M059J (cell line): ENCODE measurements at places on chromosomes 5 and 9.

GRCh38 chr5:66894480-66895240 lies 298.5 kb downstream of the MAST4 start:
- peak; percentile 24 for DNase-seq

GRCh38 chr5:100761192-100761591 lies 141.9 kb downstream of the ST8SIA4 start:
- no peak for DNase-seq

GRCh38 chr5:145697251-145697990 lies 137.7 kb downstream of the PRELID2 start:
- DNase-seq: peak; percentile 47

GRCh38 chr5:139386050-139386438 lies 2.9 kb upstream of the SLC23A1 start:
- DNase-seq: no peak

- DNase-seq: no peak
Observed at GRCh38 chr5:17989567-17990563, 355.6 kb downstream of the TAF11L14 start.

DNA sequence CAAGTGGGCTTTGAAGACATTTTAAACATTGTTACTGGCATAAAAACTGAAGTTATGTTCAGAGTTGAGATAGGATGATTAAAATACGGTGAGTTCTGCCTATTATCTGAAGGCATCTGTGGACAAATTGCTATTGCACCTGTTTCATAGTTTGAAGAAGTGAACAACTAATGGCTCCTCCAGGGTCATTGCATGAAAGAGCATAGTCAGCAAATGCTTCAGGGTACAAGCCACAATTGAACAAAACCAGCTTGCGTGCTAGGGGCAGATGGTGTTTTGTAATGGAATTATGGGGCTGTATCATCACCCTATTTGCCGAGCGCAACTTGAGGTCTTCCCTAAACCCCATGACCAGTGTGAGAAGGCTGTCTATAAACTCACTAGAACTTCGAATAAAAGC lies 369.1 kb downstream of the MTRR start:
- DNase-seq: no peak

DNA sequence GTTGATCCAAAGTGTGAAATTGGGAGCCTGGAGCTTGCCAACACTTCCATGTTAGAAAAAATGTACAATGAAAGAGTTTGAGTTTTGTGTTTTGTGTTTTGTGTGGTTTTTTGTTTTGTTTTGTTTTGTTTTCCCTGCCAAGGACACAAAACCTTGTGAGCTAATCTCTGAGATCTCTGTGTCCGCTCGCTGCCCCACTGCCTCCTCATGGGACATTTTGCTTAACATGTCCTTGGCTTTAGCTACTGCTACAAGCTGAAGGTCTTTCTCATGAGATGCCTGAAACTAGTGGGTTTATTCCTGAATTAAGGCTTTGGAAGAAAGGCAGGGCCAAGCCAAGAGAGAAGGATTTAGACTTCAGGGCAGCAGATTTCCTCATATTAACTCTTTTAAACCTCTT lies 7.3 kb upstream of the JAKMIP2 start:
- DNase-seq: no peak

- no peak for DNase-seq
Observed at GRCh38 chr5:52854301-52854700, 66.6 kb downstream of the ITGA1 start.

DNA sequence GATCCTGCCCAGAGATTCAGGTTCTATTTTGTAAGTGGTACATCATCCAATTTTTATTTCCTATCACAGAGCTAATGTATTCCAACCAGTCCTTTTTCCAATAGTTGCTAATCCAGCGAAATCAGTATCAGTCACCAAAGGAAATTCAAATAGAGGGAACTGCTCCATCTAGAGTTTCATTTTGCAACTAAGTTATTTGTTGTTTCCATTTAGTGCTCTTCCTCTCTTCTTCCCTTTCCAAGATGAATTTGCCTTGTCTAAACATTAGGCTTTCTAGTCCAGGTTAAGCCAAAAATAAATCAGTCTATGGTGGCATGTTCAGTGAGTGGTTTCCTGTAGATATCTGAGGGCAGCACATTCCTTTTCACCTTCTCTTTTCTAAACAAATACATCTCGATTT lies 79.8 kb upstream of the SPATA31D4 start:
- peak; percentile 80 for DNase-seq

DNA sequence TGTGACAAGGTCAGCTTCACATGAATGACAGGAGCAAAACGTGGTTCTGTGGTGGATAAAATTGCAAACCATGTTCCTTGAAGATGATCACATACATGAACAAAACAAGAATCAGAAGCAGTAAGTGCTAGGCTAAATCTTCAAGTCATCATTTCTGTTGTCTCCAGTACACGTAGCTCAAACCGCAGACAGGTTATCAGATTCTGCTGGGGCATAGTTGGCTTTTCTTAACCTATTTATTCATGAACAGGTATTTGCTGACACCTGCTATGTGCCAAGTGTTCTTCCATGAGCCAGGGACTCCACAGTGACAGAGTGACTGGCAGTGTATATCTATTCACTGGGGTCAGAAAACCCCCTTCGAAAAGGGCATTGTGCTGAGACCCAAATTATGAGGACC lies 20.8 kb downstream of the MFAP3 start:
- DNase-seq: no peak

- DNase-seq: peak; percentile 75
Observed at GRCh38 chr5:34707451-34708107, 51.5 kb downstream of the RAI14 start.

GRCh38 chr5:57777174-57777581 lies 294.6 kb upstream of the ACTBL2 start:
- DNase-seq: peak; percentile 75

DNA sequence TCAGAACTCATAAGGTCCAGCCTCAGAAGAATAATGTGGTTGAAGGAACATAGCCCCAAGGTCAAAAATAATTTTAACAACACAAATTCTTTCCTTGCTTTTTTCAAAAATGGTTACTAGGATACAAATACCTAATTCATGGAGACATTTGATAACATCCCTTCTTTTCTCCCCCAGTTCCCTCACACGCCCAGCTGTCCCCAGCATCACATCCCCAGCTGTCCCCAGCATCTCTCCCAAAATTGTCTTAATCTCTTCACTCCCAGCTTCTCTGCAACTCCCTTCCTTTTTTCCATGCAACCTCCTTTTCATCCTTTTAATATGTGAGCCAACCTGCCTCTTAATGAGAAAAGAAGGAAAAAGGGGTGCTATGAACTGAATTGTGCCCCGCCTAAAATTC lies 77.8 kb downstream of the FSTL4 start:
- no peak for DNase-seq

- DNase-seq: peak; percentile 97
Observed at GRCh38 chr9:72586388-72587130, 65.2 kb downstream of the TMC1 start.

DNA sequence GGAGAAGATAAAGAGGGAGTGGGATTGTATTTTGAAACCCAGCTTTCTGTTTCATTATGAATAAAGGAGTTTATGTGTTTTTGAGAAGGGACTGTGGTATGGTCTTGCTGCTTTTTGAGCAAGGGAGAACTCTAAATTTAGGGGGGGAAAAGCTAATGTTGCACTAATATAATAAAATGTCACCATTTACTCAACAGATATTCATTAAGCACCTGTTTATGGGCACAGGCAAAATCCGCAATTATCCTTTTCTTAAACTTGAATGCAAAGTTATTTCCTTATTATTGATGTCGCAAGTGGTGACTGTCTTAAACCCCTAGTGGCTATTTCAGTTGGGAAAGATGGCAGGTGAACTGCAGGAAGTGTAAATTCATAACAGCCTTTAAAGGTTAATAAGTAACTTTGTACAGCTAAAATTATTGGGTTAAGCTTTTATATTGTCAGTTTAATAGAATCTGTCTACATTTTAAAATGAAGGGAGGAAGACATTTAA lies 1.5 kb downstream of the CDC42SE2 start:
- DNase-seq: peak; percentile 42

DNA sequence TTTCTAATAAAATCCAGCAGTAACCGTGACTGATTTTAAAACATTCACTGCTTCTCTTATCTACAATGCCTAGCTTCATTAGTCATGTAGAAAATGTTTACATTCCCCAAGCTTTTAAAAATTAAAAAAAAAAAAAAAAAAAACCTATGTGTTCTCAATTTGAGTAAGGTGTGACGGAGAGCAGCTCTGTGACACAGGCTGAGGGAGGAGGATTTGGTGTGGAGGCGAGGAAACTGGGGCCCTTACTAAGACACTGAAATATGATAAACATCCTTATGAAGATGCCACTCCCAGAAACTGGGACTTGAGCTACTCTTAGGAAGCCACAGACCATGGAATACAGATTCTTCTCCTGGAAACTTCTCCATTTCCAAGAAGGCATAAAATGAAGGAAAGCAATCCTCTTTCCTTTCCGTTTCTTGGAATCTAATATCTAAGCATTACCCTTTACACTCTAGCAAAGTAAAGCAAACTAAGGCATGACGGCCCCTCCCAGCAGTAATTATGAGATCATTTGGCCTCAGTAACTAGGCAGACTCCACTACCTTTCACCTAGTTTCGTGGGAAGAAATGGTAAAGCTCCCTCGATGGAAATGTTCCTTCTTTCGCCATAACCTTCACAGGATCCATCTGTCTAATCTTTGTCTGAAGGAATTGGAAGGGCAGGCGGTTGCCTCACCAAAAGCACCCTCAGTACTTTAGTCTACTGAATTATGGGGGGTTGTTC lies 23.5 kb downstream of the GRAMD2B start:
- peak; percentile 86 for DNase-seq

GRCh38 chr5:92927291-92927778 lies 653.7 kb downstream of the NR2F1-AS1 start:
- DNase-seq: peak; percentile 12

- no peak for DNase-seq
Observed at GRCh38 chr9:86771941-86772634, 175.2 kb downstream of the GAS1 start.

DNA sequence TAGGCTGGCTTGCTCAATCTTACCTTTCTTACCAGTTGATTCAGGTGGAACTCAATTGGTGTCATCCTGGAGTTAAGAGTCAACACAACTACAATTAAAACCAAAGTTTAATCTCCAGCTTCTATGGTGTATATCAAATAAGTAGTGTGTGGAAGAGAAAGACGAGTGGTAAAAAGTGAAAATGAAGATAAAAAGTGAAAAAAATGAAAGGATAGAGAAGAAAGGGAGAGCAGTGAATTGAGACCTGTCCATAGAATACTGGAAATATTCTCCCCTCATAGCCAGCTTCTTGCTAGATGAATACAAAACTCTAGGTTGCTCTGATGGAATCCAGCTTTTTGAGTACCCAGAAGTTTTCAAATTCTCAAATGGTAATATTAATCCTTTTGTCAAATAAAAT lies 76.4 kb downstream of the MEGF10 start:
- no peak for DNase-seq

DNA sequence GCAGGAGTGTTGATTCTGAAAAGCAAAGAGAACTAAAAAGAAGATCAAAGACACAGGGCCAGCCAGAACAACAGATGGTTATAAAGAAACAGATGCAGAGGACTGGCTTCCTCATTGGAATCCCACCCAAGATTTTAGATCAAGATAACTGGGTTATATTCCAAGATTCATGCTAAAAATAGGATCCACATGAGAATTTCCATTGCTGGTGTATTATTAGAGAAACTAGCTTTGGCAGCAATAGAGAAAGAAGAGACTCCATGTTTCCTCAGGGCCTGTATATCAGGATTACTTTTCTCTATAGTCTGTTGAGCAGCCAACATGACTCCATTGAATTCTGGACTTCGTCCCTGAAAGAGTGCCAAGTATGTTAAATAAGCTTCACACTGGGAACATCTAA lies 367.3 kb downstream of the TUSC1 start:
- DNase-seq: no peak

- no peak for DNase-seq
Observed at GRCh38 chr9:86975036-86975435, 27.7 kb upstream of the GAS1 start.

- peak; percentile 51 for DNase-seq
Observed at GRCh38 chr9:71826279-71826678, 58.0 kb upstream of the CEMIP2 start.

GRCh38 chr5:119329666-119330065 lies 26.2 kb upstream of the TNFAIP8 start:
- DNase-seq: no peak

DNA sequence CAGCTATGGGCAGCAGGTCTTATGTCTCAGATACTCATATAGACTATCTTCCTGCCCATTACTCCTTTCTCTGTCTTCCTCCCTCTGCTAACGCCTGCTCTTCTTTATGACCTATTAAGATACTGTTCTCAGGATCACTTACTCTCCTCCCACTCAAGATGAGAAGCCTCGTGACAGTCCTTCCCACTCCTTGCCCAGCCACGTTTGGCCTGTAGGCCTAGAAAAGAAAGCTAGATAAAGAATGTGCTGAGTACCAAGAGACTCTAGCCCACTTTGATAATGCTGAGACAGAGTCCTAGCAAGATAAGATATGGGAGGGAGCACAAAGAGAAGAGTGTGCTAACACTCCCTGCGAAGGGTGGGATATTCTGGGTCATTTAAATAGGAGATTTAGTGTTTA lies 6.8 kb upstream of the DENND4C start:
- no peak for DNase-seq

DNA sequence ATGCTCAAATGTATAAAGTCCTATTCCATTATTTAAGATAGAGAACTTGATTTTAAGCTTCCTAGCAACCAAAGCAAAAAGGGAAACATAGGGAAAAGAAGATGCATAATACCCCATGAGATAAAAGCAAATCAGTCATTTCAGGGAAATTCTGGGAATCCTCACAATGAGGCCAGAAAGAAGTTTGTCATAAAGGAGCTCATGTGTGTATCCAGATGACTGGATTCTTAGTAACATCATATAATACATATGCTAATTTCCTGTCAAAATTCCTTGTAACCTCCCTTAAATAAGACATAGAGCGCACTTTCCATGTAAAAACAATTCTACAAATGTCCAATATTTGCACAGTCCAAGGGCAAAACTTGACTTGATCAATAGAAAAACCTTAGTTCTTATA lies 411.0 kb upstream of the WWC1 start:
- no peak for DNase-seq

GRCh38 chr9:120892748-120893610 lies 16.0 kb upstream of the PHF19 start:
- DNase-seq: peak; percentile 96

DNA sequence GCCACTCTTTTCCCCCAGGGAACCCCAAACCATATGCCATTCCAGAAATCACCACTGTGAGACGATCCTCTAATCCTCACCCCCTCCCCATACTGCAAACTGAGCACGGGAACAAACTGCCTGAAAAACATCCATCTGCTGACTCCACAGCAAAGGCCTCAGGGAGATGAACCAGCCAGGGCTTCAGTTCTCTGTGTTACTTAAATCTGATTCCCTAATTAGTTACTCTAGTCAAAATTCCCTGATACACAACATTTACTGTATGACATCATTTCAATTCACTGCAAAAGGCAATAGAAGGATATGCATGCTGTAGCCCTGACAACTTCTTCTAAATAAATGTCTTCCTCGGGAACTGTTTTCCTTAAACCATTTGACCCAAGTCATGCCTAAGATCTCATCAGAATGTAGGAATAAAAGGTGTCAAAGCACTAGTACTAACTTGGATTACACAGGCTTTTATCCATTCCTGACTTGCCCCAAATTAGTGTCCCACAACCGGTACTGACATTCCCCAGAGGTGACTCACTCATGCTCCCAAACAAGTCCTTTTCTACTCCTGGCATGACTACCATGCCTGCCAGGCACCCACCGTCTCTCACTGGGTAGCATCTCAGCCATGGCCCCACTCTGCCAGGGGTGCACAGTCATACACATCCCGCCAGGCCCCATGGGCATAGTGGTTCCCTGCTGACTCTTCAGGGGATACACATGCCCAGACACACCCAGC lies 35.0 kb downstream of the MTX3 start:
- peak; percentile 91 for DNase-seq
